SK-N-DZ (cell line): ENCODE measurements at places on chromosomes 4 and X.
A peak's percentile ranks its signal among the peaks of the same experiment; 100 is the strongest.

DNA sequence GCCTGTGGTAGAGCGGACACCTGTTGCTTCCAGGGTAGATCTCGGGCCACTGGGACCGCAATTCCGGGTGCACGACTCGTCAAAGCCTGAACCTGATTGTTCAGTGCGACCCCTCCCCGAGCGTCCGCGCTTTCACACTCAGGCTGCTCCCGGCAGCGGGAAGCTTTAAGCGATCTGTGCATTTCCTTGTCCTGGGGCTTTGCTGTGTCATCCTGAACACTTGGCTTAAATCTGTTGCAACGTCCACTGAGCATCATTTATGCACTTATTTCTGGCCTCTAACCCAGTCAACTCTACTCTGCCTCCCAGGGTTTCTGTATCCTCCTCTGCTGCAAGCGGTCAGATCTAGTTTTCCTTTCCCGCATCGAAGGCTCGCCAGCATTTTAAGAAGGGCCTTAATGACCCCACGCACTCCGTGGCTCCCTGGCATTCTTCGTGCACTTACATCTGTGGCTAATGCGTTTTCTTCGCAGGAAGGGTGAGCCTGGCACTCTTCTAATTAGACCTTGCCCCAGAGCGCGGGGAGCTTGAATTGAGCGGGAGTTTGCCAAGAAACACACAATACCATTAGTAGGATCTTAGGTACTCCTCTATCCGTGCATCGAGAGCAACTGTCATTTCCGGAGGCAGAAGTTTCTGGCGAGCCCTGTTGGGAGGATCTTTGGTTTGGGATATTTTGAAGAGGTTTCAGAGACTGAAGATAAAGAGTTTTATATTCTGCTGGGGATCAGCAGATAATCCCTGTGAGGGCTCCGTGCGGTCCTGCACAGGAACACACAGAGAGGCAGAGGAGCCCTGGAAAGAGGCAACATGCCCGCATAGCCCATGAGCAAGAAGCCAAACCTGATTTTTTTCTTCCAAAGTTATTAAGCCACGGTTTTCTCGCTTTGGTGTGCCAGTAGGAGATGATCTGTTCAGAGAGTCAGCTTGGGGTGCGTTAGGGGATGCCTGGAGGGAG, 654 bp upstream of the DDIT4L start:
- no peak for DNase-seq

GRCh38 chr4:56844802-56845580, 23.5 kb upstream of the SPINK2 start:
- no peak for DNase-seq

- no peak for DNase-seq
These were observed 12.6 kb upstream of the PDE6B start for GRCh38 chr4:612749-613125.

DNA sequence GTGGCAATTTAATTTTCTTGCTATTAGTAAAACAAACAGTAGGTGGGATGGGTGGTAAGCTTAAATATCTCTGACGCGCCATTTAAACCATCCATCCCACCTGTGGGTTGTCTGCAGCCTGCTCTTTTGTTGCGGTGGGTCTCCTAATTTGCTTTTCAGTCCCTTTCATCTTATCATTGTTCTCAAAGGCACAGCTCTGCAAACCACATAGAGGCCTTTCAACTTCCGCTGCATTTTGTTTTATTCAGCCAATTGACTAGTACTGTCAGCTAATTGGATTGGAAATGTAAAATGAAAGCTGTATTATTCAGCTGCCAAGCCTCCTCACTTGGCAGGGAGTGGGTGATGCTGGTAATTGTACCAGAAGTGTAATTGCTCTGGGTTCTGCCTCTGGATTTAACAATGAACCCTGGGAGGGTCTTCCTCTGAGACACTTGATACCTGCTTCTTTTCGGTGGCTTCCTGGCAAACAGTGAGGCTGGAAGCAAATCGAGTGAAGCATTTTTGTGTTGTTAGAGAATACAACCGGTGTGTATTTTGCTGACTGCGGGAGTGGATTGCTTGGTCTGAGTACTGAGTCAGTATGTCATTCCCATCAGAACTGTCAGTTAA, 165.6 kb downstream of the FRAS1 start:
- DNase-seq, result no peak

DNA sequence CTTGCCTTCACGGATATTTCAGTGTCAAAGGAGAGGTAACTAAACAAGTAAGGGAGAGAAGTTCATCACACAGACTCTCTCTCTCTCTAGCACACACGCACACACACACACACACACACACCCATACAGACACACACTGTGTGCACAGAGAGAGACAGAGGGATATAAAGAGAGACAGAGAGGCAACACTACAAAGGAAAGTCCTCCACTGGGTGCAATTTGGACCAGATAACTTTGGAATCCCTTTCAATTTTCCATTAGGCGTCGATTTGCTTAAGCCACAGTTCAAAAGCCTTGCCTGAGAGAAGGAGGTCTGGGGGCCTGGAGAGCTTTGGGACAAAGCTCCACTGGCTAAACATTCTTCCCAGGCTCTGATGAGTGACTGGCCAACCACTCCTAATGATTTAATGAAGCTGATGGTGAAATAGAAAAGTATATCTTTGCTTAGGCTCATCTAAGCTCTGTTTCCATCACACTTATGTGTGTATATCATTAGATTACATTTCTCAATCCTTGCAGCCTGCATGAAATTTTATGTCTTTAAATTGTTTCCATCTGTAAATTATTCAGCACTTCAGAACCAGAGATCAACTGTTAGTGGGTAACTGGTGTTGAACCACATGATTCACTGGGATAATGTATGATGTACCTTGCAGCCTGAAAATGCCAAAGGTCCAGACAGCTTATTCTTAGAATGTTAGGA, 180.8 kb downstream of the MAGEB17 start:
- no peak for DNase-seq

- no peak for DNase-seq
These were observed 1198.2 kb downstream of the ADGRL3 start for GRCh38 chr4:62398318-62398717.

DNA sequence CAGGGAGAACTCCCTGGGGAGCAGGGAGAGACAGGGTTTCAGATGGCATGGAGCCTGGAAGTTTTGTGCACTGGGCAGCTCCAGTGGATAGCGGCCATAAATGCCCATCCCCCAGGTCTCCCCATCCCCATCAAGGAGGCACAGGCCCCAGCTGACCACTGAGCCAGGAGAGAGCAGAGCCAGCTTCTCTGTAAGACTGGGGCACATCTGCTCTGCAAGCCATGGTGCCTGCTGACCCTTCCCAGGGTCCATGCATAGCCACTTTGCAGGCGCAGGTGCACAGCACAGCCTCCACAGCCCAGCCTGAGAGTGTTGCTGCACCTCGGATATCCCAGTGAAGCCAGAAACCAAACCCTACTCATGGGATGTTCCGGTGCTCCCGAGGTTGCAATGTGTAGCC, 206.3 kb upstream of the SPANXN4 start:
- no peak for DNase-seq

DNA sequence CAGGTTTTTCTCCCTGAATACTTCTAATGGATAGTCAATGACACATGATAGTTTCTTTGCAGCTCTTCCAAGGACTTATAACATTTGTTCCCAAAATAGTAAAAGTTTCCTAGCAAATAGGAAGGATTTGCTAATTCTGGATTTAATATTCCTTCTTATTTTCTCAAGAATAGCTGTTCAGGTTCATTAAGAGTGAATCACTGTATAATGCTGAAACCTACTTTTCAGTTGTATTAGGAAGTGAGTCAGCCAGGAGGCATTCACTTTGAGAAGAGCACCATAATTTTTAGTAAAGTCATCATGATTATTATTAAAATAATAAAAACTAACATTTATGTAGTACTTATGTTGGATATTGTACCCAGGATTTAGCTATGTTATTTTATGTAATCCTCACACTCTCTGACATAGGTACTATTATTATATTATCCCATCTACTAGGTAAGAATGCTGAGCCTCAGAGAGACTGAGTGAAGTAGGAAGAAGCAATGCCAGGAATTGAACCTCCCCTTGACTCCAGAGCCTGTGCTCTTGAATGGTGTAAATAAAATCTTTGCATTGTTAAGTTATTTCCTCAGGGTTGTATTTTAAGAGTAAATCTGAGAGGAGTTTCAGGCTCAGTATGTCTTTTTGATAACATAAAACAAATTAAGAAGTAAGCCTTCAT, 114.8 kb downstream of the REELD1 start:
- no peak for DNase-seq

- peak; percentile 3 for DNase-seq
These were observed 70.8 kb downstream of the ADRA2C start for GRCh38 chr4:3836756-3837601.

GRCh38 chr4:135804785-135805184, 1603.2 kb upstream of the PABPC4L start:
- DNase-seq, result no peak

GRCh38 chr4:57865264-57865663, 755.1 kb upstream of the IGFBP7 start:
- no peak for DNase-seq

DNA sequence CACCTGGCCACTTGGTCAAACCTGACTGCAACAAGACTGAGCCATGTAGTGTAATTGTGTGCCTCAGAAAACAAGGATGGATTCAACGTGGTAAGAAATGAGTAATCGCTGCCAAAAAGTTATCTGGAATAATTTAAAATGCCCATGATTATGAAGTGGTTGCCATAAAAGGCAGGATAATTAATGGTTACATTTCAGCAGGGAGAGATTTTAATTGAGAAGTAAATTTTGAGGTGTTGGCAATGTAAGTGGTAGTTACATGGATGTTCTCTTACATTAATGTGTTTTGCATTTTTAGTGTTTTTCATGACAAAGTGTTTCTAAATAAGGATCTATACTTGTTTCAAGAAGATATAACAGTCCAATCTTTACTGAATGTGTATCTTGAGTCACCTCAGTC, 15.7 kb downstream of the HAUS3 start:
- DNase-seq, result no peak

DNA sequence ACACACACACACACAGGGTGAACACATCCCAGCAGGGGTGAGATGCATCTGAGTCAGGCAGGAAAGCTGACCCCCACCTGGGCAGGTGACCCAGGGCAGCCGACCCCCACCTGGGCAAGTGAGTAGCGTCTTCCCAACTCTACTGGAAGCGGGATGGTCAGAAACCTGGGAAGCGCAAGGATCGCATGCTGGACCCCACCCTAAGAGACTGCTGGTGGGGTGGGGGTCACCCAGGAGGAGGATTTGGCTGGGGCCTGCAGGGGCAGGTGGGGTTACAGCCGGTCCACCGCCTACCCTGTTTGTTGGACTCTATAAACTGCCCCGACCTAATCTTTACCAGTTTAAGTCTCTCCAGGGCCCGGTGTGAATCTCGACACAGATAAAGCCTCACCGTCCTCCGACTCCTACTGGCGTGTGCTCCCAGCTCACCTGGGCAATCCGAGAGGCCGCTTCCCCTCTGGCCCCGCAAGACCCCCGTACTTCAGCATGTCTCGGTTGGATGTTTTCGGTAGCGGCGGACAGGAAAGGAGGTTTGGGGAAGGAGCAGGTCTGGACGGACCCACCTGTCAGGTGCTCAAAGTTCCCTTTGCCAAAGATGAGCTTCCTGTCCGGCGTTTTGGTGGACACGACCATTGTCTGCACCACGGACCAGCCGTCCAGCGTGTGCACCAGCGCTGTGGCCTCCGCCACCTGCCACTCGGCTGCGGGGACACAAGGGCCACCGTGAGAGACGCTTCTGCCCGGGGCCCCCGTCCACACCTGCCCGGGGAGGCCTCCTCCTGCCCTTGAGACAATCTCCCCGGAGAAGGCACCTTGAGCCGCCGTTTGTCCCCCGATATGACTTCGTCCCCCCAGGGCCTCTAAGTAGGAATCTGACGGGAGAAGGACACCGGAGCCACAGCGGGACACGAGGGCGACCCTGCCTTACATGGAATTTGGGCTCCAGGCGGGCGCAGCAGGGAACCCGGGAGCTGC, 2.0 kb downstream of the GTPBP6 start:
- DNase-seq, result no peak

GRCh38 chrX:66110112-66110511, 53.9 kb upstream of the HEPH start:
- no peak for DNase-seq

- DNase-seq, result no peak
These were observed 5.1 kb upstream of the WDR1 start for GRCh38 chr4:10121568-10122208.

DNA sequence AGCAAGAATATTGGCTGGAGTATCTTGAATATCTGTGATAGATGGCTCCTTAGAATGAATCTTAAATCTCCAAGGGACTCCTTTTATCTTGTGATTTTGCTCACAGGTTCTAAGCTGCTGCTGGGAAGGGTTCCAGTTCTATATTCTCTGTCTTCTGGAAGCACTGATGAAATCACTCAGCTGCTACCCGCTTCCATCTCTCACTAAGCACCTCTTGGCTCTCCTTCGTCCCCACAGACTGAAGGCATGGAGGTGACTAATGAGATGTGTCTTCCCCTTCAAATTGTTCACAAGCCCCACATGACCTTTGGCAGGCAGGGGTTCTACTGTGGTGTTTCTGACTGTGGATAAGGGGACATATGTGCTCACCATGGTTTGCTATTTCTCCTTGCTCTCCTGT, 75.9 kb downstream of the C4orf51 start:
- no peak for DNase-seq

DNA sequence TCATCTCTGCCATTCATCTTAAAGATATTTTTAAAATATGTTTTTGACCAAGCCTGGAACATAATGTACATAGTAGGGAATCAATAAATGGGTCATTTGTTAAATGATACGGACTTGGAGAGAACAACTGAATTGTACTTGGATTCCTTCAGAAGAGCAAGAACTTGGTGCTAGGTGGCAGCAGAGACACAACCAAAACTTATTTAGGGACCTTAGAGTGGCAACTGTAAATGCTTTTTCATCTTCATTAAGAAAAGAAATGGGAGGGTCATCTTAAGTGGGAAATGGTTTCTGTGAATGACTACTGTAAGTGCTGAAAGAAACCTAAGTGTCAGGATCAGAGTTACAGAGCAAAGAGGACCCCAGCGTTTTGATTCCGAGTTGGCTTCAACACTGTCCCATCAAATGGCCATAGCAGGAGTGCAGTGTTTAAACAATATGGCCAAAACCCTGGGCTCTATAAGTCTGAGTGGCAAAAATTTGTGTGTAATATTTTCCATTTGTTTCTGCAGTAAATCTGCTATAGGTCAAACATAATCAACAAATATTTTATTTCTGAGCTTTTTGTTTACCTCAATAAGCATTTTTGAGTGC, 213.6 kb downstream of the PALLD start:
- peak; percentile 17 for DNase-seq

- DNase-seq, result no peak
These were observed 344.1 kb downstream of the SH2D1A start for GRCh38 chrX:124690495-124690894.

- peak; percentile 82 for DNase-seq
These were observed 205.9 kb downstream of the AASDH start for GRCh38 chr4:56181140-56181953.

DNA sequence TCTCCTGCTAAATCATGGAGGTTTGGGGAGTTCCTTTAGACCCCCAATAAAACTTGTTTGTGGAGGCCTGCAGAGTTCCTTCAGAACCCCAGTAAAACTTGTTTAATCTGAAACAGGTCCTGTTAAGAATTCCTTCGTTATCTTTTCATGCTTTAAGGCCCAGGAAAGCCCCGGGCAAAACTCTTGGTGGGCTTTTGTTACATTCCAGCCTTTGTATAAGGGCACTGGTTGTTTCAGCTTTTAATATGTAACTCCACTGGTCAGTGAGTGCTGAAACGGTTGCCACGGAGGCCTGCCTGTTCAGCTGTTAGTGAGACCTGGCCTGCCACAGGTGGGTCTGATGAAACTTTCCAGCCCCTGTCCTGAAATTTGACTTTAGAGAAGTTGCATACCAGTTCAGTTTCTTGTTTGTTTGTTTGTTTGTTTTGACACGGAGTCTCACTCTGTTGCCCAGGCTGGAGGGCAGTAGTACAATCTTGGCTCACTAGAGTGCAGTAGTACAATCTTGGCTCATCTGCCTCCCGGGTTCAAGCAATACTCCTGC, 12.4 kb upstream of the DHRSX start:
- DNase-seq, result no peak
